ENCODE measurements at places on chromosomes 4 and X.

DNA sequence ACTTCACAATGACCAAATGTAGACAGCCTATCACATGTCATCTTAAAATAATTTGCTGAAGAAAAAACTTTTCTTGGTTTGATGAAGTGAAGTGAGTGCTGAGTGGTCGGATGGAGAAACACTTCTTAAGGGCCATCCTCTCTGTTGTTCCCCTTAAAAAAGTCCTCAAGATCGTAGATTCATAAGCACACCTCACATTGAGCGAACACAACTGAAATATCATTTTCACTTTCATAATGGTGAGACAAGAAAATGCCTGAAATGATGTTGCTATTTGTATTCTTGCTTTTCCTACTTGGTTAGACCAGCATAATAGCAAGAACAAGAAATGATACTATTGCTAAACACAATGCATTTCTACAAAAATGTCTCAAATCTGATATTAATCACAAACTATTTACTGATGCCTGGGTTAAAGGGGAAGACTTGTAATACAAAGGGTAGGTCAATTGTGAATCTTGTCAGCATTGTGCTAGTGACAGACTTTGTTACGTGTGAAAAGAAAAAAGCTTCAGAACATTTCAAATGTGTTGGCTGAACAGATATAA lies 305.6 kb upstream of the NR3C2 start:
- DNase-seq, result no peak

- DNase-seq, result no peak
Observed at GRCh38 chrX:31334997-31335396, 263.2 kb upstream of the FTHL17 start.

- no peak for DNase-seq
Observed at GRCh38 chr4:180134091-180134866, 2108.9 kb upstream of the TENM3 start.

GRCh38 chr4:146469022-146469421 lies 52.7 kb downstream of the SLC10A7 start:
- no peak for DNase-seq

GRCh38 chr4:103075894-103076746 lies 441 bp downstream of the SLC9B2 start:
- DNase-seq, result peak; percentile 85
